ENCODE measurements at places on chromosomes 4 and X.

- ATAC-seq: no peak
Observed at GRCh38 chr4:78553529-78554060, 2.0 kb downstream of the ANXA3 start.

- ATAC-seq: no peak
Observed at GRCh38 chr4:145301386-145302080, 121.1 kb upstream of the OTUD4 start.

DNA sequence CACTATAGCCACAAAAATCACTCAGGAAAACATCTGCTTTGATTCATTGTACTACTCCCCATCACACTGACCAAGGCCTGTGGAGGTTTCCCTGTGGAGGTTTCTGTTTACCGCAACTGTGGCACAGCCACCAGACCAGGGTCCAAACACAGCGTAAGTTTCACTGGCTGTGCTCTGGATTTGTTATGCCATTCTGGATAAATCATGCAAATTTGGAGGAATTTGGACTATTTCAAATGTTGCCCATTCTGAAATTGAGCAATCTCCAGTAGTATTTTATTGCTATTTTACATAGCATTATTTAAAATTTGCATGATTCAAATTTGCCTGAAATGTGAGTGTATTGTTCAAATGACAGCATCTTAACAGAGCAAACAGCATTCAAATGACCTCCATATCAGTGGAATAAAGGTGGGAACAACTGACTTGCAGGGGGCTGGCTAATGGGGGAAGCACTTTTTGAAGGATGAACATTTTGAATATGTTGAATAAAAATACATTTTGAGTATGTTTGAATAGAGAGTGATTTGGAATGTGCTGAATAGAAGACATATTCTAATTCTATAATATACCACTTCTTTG lies 66.1 kb upstream of the ACSL1 start:
- no peak for ATAC-seq

DNA sequence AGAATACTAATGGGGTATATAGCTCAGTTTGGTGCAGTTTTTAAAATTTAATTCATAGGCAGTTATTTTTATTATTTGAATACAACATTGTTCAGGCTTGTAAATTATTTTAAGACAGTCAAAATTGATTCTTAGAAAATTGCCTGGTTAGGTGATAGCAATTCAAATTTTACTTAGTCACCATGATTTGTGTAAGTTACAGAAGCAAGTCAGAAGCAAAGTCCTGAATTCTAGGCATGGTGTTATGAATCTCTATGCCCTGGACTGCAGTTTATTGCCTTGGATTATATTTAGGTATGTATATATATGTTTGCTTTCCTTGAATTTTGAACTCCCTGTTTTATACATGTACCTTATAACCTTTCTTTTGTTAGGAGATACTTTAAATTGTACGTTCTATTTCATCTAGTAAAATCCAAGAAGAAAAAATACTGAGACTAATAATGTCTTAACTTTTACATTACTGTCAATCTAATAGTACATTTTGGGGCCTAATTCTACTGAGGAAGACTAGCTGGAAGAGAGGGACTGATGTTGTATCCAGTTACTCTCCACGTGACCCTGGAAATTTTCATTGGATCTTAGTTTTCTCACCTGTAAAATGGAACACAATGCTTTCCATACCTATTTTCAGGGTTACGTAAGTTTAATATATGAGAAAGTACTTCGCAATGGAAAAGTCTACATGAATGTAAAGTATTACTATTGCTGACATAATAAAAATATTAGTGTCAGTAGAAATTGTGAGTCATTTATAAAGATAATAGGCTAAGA lies 25.1 kb downstream of the RAPGEF2 start:
- ATAC-seq: no peak

GRCh38 chrX:149371986-149372385 lies 133.1 kb downstream of the IDS start:
- no peak for ATAC-seq

DNA sequence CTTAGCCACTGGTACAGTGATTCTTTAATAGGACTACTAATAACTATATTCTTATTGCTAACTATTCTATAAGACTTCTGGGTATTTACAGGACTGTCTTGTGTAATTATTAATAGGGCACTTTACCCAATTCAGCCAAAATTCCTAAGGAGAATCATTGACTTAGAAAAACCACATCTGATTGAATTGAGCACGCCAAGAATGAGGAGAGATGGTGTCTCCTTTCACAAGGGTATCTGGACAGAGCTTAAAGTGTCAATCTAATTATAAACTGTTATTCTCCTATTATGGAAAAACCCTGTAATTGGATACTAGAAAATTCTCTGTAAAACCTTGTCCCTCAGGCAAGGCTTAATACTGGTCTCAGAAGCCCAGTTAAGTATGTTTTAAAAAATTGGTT lies 111.1 kb upstream of the TLL1 start:
- no peak for ATAC-seq

All from esophagus mucosa (tissue), 1 donor.